ENCODE measurements at places on chromosomes 2 and 18.

- DNase-seq, result no peak
Observed at GRCh38 chr18:59505356-59505755, 146.3 kb upstream of the LMAN1 start.

DNA sequence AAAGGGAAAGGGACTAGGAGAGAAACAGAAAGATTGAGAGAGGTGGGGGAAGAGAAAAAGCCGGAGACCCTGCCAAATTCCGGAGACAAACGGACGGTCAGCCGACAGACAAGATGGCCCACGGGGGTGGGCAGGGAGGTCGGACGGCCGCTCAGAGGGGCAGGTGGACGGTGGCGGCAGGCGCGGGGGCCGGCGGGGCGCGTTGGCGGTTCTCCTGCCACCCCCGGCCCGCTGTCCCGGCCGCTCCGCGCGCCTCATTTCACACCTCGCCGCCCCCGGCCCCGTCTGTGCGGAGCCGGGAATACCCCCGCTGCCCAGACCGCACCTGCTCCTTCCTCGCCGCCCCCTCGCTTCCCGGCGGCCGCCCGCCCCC is 935 bp downstream of the SLC30A3 start:
- no peak for DNase-seq

- no peak for DNase-seq
Observed at GRCh38 chr18:48915626-48916425, 34.9 kb downstream of the SMAD7 start.

DNA sequence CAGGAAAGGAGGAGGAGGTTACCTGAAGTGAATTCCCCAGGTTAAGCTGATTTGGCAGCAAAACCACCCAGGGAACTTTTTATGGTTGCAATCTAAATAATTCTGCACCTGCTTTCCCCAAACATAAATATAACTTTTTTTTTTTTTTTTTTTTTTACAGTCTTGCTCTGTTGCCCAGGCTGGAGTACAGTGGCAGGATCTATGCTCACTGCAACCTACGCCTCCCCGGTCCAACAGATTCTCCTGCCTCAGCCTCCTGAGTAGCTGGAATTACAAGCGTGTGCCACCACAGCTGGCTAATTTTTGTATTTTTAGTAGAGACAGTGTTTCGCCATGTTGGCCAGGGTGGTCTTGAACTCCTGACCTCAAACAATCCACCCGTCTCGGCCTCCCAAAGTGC is 16.1 kb upstream of the PPP1CB start:
- no peak for DNase-seq

DNA sequence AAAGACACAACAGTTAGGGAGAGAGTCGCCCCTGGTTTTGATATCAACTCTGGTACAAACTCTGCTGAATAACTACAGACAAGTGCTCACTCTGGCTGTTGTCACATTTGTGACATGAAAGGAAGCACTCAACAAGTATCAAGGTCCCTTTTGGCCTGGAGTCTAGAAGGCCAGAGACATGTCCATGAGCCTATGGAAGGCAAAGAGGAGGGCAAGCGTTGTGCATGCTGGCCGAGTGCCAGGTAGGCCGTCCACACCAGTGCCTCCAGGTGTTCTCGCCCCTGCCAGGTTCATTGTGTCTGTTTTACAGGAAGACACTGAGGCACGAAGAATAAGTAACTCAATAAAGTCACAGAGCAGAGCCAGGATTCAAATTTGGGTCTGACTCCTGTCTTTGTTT is 21.1 kb downstream of the ILKAP start:
- DNase-seq, result no peak

GRCh38 chr2:120952318-120952717 is 216.7 kb downstream of the GLI2 start:
- DNase-seq, result no peak

DNA sequence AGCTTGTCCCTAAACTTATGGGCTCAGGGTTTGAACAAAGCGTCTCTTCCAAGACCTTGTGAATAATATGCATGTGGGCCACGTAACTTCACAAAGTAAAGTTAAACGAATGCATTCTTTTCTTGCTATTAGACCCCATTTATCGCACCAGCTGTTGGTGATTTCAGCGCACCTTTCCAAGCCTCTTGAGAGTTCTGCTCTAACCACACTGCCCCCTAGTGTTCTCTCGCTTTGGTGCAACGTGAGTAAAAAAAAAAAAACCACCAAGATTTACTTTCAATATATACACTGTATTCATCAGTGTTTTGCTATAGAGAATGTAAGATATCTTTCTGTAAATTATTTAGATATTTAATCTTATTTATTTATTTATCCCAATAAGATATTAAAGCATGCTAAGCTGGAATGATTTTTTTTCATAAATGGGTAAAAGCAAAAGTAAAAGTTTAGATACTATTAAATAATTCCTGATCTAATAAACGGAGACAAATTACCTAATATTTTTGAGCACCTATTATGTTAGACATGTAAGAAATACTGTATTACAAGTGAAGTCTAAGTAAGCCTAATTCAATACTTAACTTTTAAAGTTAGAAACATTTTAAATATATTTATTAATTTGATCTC is 459.5 kb downstream of the DLGAP1 start:
- DNase-seq, result peak; percentile 31

DNA sequence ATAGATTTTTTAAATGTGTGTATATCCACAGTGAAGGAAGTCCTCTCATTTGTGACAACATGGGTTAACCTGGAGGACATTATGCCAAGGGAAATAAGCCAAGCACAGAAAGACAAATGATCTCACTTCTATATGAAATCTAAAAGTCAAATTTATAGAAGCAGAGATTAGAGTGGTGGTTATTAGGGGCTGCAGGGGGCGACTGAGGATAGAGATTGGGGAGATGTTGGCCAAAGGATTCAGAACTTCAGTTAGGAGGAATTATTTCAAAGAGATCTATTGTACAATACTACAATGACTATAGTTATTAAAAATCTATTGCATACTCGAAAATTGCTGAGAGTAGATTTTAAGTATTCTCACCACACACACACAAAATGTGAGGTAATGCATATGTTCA is 252.4 kb upstream of the SLC39A10 start:
- no peak for DNase-seq

GRCh38 chr2:150168595-150169236 is 318.8 kb downstream of the RND3 start:
- DNase-seq, result no peak

DNA sequence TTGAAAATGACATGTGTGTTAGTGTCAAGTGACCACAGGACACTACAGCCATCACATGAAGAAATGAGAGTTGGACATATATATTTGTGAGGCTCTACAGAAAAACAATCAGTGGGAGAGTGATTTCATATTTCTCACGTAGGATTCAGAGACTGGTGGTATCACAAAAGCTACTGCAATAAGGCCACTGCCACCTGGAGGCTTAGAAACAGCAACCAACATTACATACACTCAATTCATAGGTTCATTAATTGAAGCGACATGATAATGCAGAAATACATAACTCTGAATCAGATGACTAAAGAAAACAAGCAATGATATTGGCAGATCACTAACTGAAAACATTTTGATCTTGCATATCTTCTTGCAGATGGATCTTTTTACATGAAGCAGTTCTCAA is 248.1 kb upstream of the KLHL14 start:
- DNase-seq, result no peak

DNA sequence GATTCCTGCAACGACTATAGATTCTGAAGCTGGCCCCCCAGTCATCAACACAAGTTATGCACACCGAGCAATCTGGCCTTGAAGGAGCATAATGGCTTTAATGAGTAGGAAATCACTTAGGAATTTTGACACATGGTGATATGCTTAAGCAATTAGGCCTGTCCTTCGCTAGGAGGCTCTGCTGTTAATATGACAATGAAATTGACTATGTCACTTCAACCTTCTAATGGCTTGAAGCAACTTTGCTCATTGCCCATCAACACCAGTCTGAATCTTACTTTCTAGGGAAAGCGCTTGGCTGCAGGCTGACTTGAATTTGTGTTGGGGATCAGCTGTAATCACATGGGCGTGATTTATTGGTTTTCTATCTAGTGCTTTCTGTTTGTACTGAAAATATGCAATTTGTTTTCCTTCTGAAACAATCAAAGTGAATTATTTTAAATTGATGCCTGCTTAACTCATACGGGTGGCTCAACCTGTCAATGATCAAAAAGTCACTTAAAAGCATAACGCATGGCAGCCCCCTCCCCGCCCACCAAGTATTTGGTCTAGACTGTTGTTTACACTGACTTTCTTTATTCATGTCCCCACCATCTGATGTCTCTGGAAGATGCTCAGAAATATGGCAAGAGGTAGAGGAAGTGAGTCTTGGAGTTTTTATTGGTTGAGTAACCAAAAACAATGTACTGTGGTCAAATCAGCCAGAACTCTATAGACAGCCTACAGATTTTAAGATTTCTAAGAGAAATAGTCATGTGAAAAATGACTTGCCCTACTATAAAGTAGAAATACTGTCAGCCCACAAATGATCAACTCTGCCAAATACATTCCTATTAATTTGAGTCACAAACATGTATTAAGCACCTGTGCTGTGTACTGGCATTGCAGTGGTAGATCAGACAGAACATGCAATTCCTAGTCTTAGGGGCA is 344.9 kb downstream of the RBM43 start:
- DNase-seq, result no peak

DNA sequence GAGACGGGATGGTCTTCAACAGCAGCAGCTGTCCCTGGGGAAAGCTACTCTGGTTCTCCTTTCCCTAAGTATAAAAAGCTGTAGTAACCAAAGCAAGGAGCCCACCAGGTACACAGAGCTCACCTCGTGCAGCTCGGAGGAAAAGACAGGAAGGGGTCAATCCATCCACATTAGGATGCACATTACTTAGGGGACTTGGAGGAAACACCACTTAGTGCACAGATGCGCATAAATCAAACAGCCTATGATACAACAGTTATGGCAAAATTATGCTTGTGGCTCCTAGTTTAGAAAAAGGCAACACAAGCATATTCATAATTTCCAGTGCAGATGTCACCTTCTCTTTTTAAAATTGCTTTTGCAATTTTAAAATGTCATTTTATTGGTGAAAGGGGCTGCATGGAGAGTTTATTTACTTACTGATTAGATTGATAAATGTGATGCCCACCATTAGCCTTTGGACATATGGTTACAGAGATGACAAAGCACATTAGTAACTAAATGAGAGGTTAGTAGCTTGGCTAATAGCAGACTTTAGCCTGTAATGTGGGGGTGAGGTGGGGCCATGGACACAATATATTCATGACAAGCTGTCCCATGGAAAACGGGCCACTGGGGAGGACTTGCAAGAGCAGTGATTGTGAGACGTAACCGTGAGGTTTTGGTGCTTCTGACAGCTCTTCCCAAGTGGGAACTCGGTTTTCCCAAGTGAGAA is 199.8 kb downstream of the MYT1L start:
- DNase-seq, result no peak

- no peak for DNase-seq
Observed at GRCh38 chr2:23114299-23114698, 270.7 kb upstream of the KLHL29 start.

DNA sequence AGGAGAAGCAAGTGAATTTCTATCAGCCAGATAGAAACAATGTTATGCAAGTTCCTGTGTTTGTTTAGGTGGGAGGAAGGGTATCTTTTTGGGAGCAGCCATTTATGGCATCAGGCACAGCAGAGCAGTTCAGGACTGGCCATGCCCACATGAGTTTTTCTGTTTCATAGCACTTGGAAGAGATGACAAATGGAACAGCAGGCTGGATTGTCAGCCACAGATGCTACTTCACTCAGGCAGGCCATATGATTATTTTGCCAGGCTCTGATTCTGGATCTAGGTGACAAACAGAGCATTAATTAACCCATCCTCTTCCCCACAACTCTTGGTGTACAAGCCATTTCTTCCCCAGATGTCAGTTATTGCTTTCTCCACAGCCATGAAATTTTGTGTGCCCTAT is 63.8 kb downstream of the GALNT13 start:
- DNase-seq, result no peak

- no peak for DNase-seq
Observed at GRCh38 chr2:200738590-200738989, 73.1 kb upstream of the BZW1 start.

DNA sequence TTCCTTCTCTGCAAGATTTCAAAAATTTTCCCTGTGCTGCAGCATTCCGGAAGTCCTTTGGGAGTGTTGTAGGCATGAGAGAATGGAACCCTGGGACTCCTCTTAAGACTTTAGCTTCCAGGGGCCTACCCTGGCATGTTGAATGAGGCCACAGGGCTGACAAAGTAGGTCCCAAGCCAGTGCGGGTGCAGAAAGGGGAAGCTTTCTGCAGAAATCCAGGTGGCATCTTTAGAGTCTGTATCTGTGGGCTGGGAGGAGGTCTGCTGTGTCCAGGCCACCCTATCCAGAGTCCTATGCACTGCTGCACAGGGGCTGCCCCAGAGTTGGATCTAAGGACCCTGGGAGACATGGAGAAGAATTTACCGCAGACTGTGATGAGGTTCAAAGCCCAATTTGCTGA is 1.9 kb upstream of the SIX2 start:
- no peak for DNase-seq

GRCh38 chr18:11886577-11887110 is 21.5 kb downstream of the MPPE1 start:
- no peak for DNase-seq

GRCh38 chr2:138444411-138444810 is 57.2 kb upstream of the SPOPL start:
- no peak for DNase-seq

DNA sequence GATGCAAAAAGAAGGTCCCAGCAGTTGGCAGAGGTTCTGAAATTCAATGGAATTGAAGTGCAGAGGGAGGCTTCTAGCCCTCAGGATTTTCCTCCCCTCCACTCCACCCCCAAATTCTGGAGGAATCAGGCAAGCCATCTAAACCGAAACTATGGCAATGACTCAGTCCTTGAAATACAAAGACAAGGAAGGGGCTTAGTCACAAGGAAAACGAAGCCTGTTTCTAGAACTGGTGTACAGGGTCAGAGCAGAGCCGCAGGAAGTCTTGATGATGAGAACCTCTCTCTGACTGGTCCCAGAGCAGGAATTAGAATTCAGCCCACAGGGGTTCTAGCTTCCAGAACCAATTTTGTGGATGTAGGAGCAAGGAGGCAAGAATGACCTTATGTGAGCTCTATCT is 111.7 kb upstream of the SCN1A start:
- no peak for DNase-seq

GRCh38 chr2:216695401-216695821 is at the start of gene IGFBP5:
TSS of gene IGFBP5 (minus strand) at chr2:216695549. CDS start at chr2:216694775, 774 bp downstream.
- DNase-seq, result peak; percentile 58

- no peak for DNase-seq
Observed at GRCh38 chr2:7437141-7437540, 519.9 kb downstream of the RNF144A start.

GRCh38 chr2:86023366-86023712 is 82.3 kb downstream of the POLR1A start:
- no peak for DNase-seq

Measured in hippocampal formation (tissue), 2 donors.